ENCODE measurements at places on chromosomes 7 and 10.

DNA sequence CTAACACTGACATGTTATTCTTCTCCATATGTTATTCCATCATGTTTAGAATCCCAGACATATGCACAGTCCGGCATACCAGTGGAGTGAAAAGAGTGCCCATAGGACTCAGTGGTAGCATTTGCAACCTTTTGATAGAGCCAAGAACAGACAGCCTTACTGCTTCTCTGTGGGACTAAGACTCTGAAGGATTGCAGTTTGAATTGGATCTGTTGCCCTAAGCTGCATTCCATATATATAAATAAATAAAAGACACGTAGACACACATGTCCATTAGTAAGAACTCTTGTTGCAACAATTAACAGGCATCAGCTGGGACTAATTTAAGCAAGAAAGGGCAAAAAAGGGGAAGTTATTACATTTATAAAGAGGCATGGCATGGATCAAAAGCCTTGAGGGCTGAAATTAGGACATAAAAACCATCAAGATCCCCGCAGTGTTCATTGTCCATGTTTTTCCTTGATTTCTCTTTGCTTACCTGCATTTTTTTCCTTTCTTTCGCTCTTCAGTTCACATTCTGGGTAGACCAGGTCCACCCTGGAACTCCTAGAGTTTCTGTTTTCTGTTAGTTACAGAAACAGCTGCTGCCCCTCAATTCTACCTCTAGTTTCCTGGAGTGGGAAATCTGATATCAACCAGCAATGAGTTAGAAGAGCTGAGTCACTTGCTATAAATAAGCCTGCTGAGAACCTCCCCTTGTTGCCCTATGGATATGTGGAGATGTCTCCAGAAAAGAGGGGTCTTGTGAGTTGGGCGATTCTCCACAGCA, 132.4 kb downstream of the SORCS1 start:
- DNase-seq = no peak

DNA sequence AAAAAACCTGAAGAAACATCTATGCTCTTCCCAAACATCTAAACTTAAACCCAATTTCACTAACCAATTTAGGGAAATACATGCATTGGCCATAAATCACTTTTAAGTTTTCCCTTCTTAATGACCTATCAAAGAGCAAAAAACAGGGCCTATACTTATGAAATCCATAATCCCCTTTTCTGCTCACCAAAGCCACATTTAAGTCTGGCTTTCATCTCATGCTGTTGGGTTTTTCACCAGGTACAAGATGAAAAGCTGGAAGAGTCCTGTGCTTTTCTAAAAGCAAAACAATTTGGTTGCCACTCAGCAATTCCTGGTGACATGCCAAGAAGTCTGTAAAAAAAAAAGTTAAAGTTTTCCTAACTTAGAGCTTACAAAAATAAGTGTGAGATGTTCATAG, 92.6 kb downstream of the HPSE2 start:
- DNase-seq = no peak

DNA sequence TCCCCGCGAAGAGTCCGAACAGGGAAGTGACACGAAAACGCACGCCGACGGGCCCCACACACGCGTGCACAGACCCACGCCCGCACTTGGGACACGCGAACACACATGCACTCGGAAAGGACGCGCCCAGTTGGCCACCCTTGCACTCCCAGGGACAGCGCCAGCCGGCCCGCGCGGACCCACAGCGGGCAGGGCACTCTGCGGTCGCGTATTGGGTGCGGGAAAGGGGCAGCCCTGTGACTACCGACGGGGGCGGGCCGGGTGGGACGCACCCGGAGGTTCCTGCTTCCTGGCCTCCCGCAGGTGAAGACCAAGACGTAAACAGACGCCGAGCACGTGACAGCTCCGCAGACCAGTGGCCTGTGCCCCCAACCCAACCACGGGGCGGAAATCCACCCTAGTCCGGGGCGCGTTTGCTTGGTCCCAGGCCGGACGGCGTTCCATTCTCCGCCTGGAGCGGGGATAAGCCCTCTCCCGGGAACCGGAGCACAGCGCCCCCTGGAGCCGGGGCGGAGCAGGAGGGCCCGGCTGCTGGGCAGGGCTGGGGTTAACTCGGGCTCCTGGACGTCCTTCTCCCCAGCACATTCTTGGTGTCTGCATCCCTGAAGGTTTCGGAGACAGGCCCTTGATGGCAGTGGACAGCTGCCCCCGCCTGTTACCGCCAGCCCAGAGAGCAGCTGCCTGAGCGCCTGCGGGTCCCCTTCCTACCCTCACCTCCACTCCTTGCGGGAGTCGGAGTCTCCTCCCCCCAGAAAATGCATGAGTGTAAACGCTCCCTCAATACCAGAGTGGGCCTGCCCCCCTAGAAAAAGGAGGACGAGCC, 2.0 kb upstream of the LZTS2 start:
- no peak for DNase-seq

GRCh38 chr10:11678074-11678793, 63.9 kb upstream of the ECHDC3 start:
- no peak for DNase-seq

GRCh38 chr7:99385564-99385963, 11.0 kb downstream of the ARPC1B start:
- DNase-seq = no peak

- DNase-seq = no peak
These were observed 328.9 kb upstream of the KCND2 start for GRCh38 chr7:119943942-119944600.

DNA sequence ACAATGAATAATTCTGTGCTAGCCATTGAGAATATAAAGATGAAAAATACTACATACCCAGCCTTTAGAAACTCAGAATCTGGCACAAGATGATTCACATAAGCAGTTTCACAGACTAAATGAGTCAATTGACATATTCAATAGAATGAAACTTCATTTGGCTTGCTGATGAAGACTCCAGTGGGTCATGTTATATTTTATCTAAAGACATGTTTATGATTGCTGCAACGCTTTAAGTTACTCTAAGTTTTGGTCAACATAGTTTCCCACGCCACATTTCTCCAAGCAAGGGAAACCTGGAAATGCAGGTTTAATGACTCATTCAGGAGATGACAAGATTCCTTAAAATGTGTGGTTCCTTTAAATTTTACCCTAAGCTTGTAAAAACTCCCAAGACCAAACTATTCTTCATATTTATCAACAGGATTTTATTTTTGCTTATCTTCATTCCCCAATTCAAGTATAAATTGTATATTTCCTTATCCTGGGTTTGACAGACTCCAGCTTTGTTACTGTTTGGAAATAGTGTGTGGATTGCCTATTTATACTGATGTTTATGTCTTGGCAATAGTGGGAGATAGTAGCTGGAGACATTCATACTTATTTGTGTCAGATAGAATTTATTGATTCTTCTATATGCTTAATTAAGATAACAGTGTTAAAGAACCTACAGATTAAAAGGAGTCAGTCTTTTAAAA, 6.6 kb downstream of the SEMA3A start:
- DNase-seq = no peak

GRCh38 chr7:57205000-57205399, 72.8 kb upstream of the ZNF479 start:
- DNase-seq = no peak

- no peak for DNase-seq
These were observed 3.1 kb downstream of the PTEN start for GRCh38 chr10:87866412-87866974.

DNA sequence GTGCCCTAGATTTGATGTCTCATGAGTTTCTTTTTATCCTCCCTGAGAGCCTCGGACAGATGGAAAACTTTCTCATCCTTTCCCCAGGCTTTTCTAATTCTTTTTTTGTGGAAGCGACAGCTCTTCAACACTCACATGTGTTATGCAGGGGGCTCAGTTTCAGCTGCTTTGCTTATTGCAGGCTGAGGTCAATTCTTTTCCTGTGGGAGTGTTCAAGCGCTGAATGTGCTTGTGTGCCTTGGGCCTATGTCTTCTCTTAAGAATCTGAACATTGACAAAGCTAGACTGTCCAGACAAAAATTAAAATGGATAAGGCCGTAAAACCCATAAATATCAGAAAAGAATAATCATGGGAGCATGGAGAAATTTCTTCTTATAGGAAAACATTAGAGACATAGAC, 125.2 kb upstream of the STEAP4 start:
- DNase-seq = no peak

DNA sequence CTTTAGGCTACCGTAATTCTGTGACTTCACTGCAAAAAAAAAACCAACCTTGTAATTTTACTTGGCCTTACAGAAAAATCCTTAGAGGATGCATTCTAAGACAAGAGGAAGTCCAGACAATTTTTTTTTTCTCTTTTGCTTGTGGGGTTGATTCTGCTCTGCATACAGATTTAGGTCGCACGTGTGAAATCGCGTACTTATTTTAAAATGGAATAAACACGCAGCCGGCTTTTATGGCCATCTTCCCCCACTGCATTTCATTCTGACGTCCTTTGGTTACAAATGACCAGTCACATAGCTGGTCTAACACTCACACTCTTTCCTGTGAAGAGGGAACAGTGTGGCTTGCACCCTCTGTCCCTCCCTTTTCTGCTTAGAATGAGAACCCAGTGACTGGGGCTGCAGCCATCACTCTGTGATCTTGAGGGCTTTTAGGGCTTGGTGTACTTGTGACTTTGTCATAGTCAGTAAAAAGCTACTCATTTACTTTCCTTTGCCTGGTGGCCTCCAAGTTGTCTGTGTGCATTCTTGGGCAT, 63.6 kb upstream of the CARD11 start:
- no peak for DNase-seq

DNA sequence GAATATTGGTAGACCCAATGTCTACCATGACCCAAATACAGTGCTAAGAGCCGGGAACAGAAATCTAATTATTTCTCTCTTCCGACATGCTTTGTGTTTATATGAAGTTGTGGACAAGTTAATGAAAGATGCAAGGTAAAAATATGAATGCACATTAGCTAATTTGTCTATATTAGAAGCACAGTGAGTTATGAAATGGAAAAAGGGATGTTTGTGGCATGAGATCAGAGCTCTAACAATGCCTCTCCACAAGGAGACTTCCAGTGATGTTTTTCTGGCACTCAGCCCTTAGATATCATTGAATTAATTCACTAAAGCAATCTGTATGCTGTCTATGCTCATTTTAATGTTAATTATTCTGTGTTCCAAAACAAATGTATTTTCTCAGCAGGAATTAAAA, 897.2 kb downstream of the CNTNAP2 start:
- no peak for DNase-seq

DNA sequence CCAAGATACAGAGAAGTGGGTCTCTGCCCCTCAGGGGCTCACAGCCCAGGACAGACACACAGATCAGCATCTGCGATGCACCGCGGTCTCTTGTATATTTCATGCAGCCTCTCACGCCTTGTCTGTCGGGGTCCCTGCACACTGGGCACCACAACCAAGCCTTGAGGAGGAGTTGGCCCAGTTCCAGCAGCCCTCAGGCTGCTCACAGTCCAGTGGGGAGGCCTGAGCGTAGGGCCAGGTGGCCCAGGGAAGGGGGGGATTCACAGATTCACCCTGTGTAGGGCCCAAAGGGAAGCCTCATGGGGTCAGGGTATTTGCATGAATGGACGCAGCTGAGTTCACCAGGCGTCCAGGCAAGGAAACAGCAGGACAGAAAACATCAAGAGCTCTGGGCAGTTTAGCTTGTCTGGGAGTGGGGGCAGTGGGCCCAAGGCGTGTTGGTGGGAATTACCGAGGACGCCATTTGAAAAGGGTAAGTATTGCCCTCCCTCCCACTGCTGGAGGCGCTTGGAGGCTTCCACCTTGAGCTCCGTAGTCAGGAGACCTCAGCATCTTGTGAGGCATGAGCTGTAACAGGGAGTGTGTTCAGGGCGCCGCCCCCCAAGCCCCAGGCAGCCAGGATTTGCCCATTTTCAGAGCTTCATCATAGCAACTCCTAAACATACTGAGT, 129.1 kb upstream of the CHST15 start:
- DNase-seq = no peak

DNA sequence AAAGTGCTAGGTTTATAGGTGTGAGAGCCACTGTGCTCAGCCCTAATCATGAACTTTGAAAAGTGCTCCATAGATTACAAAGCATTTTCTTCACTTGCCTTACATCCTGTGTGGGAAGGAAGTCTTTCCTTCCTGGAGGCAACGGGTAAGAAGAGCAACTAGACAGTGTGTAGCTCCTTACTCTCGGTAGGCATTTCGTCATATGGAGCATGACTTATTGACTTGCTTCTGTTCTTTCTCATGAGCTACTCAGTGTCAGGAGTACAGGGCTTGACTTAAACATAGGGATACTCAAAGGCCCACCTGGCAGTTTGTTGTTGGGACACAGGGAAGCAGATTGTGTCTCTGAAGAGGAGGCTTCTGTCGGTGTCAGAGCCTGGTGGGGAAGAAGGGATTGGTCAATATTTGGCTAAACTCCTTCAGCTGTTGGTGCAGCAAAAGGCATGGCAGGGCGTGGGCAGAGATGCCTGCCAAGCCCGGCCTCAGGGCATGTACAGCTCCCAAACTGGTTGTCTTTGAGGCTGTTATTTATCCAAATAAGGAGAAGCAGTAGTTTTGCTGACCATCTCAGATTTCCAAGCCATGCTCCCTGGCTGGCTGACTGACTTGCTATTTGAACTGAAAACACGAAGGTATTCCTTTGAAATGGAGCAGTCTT, 248.9 kb downstream of the KIAA1217 start:
- DNase-seq = no peak

- DNase-seq = no peak
These were observed 38.1 kb upstream of the CDHR3 start for GRCh38 chr7:105924945-105925344.

DNA sequence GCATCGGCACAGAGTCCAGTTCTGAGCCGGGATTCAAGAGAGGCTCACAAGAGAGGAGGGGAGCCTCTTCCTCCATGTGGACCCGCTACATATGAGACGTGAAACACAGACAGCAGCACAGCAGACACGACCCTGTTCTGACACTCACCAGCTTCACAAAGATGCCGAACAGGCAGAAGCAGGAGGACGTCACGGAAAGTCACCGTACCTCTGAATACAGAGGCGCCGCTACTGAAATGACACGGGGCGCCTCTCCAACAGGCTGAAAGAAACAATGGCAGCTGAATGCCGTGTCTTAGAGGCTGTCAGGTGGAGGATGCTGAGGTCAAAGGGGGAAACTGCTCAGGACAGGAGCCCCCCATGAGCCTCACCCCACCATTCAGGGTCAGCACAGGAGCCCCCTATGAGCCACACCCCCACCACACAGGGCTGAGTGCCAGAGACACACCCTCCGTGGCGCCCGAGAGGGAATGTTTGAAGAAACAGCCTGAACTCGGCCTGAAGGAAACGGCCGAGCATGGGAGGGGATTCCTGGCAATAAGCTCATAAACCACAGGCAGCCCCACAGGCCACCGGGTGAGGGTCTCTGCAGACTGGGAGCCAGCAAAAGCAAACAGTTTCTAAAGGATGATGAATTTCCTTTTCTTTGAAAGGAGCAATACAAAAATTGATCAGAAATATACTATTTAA, 510.3 kb downstream of the PTPRN2 start:
- DNase-seq = no peak

DNA sequence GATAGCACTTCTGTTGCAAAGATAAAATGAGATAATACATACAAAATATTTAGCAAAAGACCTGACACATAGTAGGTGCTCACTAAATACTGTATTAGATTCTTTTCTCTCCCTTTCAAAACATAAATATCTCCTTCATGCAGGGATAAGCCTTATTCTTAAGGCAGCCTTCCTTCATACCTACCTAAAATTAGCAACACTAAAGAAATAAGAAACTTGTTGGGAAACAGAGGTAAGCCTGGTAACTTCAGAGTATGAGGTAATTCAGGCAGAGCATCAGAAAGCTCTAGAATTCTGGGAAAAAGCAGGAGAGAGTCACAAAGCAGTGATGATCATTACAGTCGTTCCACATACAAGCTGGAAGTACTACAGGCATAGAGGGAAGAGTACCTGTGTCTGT, 15.2 kb downstream of the HIBADH start:
- no peak for DNase-seq

GRCh38 chr7:140176122-140176701, 571 bp downstream of the KDM7A start:
- no peak for DNase-seq

GRCh38 chr7:130195396-130195795, 9.8 kb downstream of the TMEM209 start:
- DNase-seq = no peak
